ENCODE measurements at places on chromosomes 3 and 15. TPM values are rescaled to one million over a fixed set of nuclear protein-coding genes. Genes with fewer than 3 reads are reported as not detected.

- DNase-seq: no peak
- H3K36me3 ChIP-seq: no peaks in the 10 kb centered on the region
- H3K4me1 ChIP-seq: peaks cover 9% of the 10 kb centered on the region
- no peak overlapping the region for H3K27ac ChIP-seq
Measured at GRCh38 chr3:33887478-33887877, 89.0 kb downstream of the PDCD6IP start.

DNA sequence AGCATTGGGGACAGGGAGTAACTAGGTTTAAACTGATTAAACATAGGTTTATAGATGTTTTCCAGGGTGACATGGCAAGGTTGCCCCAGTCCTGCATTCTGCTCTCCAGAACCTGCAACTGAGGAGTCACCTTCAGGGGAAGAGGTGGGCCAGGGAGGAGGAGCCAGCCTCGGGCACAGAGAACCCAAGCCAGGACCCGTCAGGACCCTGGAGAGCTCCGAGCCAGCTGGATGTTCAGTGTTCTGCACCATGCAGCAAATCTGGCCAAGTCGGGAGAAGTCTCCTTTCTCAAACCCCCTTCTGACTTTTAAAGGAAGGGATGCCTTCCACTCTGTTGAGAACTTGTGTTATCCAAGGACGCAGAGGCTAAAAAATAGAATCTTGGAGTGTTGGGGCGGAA lies 62.1 kb upstream of the SLC6A11 start:
- no peak overlapping the region for H3K4me3 ChIP-seq
- peaks cover 16% of the 10 kb centered on the region for H3K4me1 ChIP-seq
- DNase-seq: peak; percentile 38
- H3K27ac ChIP-seq: no peak overlapping the region

DNA sequence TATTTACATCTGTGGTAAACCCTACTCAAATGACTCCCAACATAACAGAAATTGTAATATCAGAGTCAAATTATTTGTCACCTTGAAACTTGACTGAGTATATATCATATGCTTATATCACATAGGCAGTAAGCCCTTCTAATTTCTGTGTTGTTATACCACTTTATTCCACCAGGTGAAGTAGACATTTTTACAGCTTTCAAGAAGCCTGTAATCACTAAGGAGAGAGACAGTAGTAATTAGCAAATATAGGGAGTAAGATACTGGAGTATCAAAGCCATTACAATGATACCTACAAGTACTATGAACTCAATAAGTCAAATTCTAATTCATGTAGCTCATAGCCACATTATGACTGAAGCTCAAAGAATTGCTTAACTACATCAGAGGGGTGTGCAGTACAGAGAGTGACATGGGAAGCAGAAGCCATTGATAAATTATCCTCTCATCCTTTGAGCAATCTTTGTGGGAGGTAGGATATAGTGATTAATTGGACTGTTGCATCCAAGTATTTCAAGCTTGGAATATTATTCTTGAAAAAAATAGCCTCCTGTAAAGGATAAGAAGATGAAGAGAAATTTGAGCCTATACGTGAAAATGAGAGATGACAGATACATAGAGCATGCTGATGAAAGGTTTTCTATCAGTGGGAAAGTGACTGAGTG lies 1005.9 kb downstream of the ZPLD1 start:
- no peak overlapping the region for H3K27ac ChIP-seq
- no peak overlapping the region for H3K4me3 ChIP-seq
- no peaks in the 10 kb centered on the region for H3K4me1 ChIP-seq
- H3K27me3 ChIP-seq: no peaks in the 10 kb centered on the region
- DNase-seq: no peak

- H3K36me3 ChIP-seq: no peaks in the 10 kb centered on the region
- H3K27ac ChIP-seq: no peak overlapping the region
Measured at GRCh38 chr15:73750438-73750837, 2.7 kb downstream of the INSYN1 start.

- H3K27me3 ChIP-seq: no peaks in the 10 kb centered on the region
- H3K4me1 ChIP-seq: no peaks in the 10 kb centered on the region
- no peak overlapping the region for H3K4me3 ChIP-seq
Measured at GRCh38 chr3:43612419-43612818, 9.4 kb downstream of the ANO10 start.

DNA sequence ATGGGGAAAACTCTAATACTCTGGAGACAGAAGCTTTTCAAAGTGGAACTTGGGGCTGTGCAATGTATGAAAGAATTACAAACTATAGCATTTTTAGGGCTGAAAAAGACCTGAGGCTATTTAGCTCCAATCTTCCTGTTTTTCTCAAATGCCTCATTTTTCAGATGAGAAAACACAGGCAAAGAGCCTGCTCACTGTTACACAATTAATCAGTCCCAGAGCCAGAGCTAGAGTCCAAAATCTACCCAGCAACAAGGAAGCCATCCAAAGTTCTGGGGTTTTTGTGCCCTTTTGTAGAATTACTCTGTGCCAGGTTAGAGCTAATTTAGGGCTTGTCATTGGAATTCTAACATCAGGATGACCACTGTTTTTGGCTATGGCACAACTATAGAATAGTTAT lies 45.5 kb downstream of the GPR149 start:
- no peaks in the 10 kb centered on the region for H3K27me3 ChIP-seq
- H3K36me3 ChIP-seq: no peaks in the 10 kb centered on the region
- no peak overlapping the region for H3K27ac ChIP-seq
- H3K4me3 ChIP-seq: no peak overlapping the region

DNA sequence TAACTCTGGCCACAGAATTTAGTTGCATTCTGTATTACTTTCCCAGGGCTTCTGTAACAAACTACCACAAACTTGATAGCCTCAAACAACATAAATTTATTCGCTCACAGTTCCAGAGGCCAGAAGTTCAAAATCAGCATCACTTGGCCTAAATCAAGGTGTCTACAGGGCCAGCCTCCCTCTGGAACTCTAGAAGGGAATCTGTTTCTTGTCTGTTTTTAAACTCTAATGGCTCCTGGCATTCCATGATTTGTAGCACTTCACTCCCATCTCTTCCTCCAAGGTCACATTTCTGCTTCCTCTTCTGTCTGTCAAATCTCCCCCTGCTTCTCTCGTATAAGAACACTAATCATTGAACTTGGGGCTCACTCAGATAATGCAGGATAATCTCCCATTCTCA lies 151.9 kb upstream of the ARPP21 start:
- H3K36me3 ChIP-seq: no peaks in the 10 kb centered on the region
- H3K27ac ChIP-seq: no peak overlapping the region

MELTF gene
- 2.9 TPM for total RNA-seq

DNA sequence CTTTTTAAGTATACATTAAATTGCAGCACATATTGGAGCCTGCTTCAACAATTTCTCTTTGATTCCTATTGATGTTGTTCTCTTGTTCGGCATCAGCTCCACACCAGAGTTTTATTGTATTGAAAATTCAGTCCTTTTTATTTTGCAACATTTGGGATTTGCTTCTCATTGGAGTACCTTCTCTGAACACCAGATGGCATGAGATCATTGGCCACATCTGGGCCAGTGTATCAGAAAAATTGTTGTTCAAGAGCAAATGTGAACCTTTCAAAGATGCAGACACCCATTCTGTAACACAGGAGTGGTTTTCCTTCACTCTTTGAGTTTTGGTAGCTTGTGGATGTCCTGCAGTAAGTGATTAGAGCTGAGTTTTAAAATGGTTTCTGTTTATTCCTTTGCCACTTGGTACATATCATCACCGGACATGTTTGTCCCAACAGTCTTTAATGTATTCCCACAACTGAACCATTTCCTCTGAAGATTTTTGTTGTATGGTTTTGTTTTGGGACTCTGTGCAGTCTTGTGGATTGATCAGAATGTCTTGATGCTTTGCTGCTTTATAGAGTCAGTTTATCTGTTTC lies 96.1 kb downstream of the MCTP2 start:
- peaks cover 27% of the 10 kb centered on the region for H3K4me1 ChIP-seq
- H3K36me3 ChIP-seq: peaks cover 9% of the 10 kb centered on the region
- H3K27ac ChIP-seq: peak overlapping the region; percentile 83
- no peak overlapping the region for H3K4me3 ChIP-seq

- peaks cover 7% of the 10 kb centered on the region for H3K4me1 ChIP-seq
- DNase-seq: no peak
- H3K36me3 ChIP-seq: no peaks in the 10 kb centered on the region
- H3K27me3 ChIP-seq: peaks cover 9% of the 10 kb centered on the region
- H3K27ac ChIP-seq: no peak overlapping the region
Measured at GRCh38 chr15:58867926-58868325, 65.6 kb downstream of the SLTM start.

- no peaks in the 10 kb centered on the region for H3K4me1 ChIP-seq
- peaks cover 46% of the 10 kb centered on the region for H3K27me3 ChIP-seq
- H3K4me3 ChIP-seq: no peak overlapping the region
- H3K36me3 ChIP-seq: peaks cover 2% of the 10 kb centered on the region
Measured at GRCh38 chr3:46222435-46223161, 14.5 kb upstream of the CCR1 start.
